ENCODE measurements at places on chromosomes 5 and 9.

DNA sequence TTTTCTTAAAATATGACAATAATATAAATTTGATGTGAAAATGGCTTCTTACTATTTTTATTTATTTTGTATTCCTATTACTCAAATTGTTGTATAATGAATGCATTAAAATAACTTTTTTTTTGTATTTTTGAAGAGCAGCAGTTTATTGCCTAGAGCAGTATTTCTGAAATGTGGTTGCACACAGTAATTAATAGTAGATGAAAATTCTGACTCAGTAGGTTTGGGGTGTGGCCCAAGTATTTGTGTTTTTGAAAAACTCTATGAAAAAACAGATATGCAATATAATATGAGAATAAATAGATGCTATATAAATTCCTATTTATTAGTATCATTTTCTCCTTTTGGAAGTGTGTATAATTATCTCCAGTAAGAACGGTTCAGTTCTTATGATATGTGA lies 2225.3 kb upstream of the C9orf72 start:
- DNase-seq, result no peak

DNA sequence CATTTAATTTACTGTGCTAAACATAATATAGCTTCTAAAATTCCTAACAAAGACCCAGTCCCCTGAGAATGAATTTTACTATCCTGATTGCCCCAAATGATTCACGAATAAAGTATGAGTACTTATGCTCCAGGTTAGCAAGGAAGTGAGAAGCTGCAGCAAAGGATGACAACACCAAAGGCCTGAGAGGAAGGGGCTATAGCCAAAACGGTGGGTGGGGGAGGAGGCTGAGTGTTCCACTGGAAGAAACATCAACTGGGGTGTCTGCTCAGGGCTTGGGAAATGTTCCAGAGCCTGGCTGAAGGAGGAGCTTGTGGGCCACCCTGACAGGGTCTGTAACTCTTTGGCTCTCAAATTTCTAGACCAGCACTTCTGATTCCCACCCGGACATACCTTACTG lies 157.3 kb downstream of the ADAMTS12 start:
- DNase-seq, result no peak

DNA sequence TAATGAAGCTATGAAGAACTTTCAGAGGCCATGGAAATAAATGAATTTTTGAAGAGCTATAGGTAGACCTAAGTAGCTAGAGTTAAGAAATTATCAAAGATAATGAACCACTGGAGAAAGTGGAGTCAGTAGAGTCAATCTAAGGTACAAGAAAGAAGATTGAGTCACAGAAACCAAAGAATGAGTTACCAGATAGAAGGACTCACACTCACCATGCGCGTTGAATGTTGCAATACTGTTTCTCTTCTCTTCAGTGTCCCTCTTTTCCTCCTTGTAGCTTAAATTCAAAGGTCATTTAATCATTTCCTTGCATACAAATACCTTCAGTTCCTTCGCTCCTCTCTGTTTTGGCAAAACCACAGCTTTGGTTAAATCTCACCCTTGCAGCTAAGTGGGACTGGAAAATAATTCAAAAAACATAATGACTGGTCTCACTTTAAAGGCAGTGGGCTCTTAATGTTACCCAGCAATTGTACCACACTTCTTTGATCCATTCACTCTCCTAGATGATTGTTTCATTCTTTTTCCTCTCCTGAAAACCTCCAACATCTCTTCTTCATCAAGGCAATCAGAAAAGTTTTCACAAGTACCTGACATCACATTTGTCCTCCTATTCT lies 58.3 kb downstream of the NIPBL start:
- no peak for DNase-seq

DNA sequence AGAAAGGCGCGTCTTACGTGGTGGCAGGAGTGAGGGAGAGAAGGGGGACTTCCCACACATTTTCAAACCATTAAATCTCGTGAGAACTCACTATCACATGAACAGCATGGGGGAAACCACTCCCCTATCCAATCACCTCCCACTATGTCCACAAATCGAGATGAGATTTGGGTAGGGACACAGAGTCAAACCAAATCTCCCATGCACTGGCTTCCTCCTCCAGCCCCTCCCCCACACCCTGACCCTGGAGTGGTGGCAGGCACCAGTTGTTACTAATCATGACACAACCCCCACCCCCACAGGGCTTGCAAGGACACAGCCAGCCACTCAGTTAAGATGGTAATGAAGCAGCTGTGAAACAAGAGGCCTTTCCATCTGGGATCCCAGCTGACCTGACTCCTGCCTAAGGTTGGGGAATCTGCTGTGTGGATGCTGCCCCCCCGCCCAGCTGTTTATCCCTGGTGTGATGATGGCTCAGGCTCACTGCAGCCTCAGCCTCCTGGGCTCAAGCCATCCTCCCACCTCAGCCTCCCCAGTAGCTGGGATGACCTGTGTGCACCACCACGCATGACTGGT lies 57.1 kb upstream of the FUBP3 start:
- DNase-seq, result no peak

DNA sequence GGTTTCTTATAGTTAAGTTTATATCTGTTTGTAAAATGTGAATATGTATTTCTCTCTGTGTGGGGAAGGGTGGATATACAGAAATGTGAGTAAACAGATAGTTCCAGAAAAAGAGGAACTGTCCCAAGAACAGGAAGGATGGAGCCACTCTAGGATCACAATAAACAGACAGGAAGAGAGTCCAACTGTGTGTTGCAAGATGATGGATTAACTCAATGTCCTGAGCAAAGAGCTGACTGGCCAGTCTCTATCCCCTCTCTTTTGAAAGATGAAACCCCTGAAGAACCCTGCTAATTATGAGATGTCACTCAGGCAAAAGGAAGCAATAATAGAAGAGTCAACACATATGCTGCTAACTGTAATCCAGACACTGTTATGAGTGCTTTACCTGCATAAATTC lies 202.7 kb downstream of the SEMA6A start:
- no peak for DNase-seq

DNA sequence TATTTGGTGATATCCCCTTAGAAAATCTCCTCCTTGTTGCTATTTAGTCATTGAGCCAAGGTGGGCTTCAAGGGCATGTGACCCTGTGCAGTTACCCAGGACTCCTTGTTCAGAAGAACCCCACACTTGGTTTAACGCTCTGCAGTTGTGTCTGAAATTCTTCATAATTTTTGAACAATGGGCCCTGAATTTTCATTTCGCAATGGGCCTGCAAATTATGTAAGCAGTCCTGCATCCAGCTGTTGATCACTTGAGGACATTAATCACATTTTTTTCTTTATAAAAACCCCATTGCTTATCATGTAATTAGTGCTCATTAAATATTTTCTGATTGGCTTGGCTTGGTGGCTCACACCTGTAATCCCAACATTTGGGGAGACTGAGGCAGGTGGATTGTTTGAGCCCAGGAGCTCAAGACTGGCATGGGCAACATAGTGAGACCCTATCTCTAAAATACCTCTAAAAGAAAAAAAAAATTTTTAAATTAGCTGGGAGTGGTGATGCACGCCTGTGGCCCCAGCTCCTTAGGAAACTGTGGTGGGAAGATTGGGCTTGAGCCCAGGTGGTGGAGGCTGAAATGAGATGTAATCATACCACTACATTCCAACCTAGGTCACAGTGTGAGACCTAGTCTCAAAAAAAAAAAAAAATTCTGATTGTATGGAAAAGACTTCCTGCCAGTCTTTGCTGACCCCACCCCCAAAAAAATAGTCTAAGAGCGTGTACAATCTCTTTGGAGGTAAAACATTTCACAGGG lies 194.2 kb upstream of the HAPLN1 start:
- DNase-seq, result no peak

DNA sequence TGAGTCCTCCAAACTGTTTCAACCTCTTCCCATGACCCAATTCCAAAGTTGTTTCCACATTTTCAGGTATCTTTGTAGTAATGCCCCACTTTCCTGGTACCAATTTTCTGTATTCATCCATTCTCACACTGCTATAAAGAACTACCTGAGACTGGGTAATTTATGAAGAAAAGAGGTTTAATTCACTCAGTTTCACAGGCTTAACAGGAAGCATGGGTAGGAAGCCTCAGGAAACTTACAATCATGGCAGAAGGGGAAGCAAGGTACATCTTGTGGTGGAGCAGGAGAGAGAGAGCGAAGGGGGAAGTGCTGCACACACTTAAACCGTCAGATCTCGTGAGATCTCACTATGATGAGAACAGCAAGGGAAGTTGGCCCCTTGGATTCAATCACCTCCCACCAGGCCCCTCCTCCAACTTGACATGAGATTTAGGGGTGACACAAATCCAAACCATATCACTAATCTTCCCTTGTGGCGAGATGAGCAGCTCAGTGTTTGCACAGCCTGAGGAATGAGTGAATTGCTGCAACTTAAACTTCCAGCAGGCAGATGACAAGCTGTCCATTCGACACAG lies 42.9 kb downstream of the TRIP13 start:
- DNase-seq, result no peak

GRCh38 chr9:133199648-133200321 lies 9.3 kb downstream of the OBP2B start:
- no peak for DNase-seq

GRCh38 chr9:79120941-79121340 lies 450.8 kb upstream of the TLE4 start:
- no peak for DNase-seq

DNA sequence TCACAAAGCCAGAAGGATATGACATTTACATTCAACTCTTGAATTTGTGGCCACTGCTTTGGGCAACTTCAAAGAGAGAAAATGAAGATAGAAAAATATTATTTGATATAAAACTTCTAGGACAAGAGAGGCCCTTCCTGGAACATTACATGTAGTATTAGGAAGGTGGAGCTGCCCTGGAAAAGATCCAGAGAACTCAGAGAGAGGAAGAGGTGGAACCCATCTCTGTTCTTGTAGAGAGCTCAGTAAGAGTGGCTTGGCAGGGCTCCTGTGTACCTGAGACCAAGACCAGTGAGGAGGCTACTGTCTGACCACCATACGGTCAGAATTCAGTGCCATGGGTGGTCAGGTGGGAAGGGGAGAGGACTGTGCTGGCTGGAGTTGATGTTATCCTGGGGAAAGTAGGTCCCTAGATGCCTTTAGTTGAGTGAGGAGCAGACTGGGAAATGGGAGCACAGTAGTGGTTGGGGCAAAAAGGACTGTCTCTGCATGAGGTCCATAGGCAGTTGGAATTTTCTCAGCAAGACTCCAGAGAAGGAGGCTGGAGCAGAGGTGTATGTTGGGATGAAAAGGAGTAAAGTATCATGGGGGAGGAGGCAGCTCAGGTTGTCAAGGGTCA lies 7.6 kb downstream of the TGFBI start:
- no peak for DNase-seq

- peak; percentile 42 for DNase-seq
These were observed 49.9 kb upstream of the GARNL3 start for GRCh38 chr9:127214421-127215267.

DNA sequence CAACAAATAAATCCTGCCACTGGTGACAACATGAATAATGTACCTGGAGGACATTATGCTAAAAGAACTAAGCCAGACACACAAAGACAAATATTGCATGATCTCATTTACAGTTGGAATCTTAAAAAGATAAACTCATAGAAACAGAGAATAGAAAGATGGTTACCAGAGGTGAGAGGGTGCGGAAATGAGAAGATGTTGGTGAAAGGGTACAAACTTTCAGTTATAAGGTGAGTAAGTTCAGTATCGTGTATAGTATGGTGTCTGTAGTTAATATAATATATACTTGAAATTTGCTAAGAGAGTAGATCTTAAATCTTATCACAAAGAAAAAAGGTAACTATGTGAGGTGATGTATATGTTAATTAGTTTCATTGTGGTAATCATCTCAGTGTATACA lies 63.3 kb downstream of the PRRC1 start:
- no peak for DNase-seq

DNA sequence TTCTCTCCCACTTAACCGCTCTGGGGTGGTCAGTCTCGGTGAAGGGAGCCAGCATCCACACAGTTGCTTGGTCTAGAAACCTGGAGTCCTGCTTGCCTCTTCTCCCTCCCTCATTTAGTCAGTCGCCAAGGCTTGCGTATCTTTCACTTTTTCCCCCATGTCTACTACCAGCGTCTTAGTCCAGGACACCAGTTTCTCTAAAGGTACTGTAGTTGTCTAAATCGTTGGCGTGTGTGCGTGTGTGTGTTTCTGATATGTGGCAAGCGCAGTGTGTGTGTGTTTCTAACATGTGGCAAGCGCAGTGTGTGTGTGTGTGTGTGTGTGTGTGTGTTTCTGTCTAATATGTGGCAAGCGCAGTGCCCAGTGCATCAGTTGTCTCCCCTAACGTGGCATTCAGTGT lies 641 bp downstream of the ATP6V1G1 start:
- no peak for DNase-seq

GRCh38 chr9:98869866-98870265 lies 62.4 kb downstream of the GALNT12 start:
- no peak for DNase-seq

- DNase-seq, result no peak
These were observed 65.5 kb upstream of the SPTLC1 start for GRCh38 chr9:92180669-92181181.

- DNase-seq, result no peak
These were observed 108.9 kb upstream of the POU5F2 start for GRCh38 chr5:93850311-93850710.

- no peak for DNase-seq
These were observed 8.6 kb upstream of the PRRC2B start for GRCh38 chr9:131385296-131385695.

GRCh38 chr9:127915801-127916719 lies 781 bp downstream of the ST6GALNAC4 start:
- no peak for DNase-seq

DNA sequence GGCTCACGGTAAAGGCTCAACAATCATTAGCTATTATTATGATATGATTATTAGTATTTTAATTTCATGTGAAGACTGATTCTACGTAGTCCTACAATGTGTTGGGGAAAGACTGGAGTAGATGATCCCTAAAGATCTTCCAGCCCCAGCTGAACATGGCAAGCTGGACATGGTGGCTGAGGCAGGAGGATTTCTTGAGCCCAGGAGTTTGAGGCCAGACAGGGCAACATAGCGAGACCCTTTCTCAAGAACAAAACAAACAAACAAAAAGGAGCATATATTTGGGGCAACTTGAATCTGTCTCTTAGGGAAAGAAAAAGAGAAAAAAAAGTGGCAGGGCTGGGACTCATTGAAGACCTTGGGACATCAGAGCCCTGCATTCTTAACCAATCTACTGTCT lies 16.2 kb upstream of the FAT2 start:
- no peak for DNase-seq

DNA sequence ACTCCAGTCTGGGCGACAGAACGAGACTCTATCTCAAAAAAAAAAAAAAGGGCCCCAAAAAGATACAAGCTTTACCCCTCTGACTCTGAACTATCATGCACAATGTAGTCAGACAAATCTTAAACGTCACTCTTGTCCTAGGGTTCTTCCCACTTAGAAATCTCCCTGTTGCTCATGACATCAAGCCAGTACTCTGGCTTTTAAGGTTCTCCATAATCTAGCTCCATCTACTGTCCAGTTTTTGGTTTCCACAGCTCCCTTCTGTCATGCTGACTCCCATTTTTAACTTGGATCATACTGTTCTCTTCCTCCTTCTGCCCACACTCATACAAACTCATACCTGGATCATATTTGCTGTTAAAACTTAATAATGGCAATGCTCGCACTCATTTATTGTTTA lies 156.7 kb upstream of the TLX3 start:
- DNase-seq, result peak; percentile 22

GRCh38 chr5:55576661-55577060 lies 41.9 kb upstream of the PLPP1 start:
- no peak for DNase-seq

All from LNCaP clone FGC (cell line).